ENCODE measurements at places on chromosomes 12 and 14. TPM values are rescaled to one million over a fixed set of nuclear protein-coding genes. Genes with fewer than 3 reads are reported as not detected.

TRHDE gene
- 1.9 TPM for total RNA-seq

APOLD1 gene
- total RNA-seq, result 4.1 TPM

NRIP2 gene
- not detected for total RNA-seq

- DNase-seq, result no peak
Measured at GRCh38 chr12:13288937-13289652, 92.6 kb downstream of the EMP1 start.

- DNase-seq, result no peak
Measured at GRCh38 chr12:93526786-93527428, 45.6 kb upstream of the SOCS2 start.

DNA sequence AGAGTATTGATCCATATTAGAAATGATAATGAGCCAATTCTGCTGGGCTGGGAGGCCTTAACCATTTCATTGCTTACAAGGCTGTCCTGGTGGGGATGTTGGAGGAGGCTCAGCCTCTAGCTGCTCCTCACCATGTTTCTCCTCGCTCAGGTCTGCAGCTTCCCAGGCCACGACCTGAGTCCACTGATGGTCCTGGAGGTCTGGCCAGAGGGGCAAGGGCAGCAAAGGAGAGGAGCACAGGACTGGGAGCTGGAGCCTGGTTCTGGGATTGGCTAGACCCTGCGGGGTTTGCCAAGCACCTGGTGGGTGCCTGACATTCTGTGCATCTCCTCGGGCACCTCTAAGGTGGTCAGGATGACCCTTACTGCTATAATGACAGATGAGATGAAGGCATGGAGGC is 92.6 kb downstream of the KIF26A start:
- DNase-seq, result no peak

DNA sequence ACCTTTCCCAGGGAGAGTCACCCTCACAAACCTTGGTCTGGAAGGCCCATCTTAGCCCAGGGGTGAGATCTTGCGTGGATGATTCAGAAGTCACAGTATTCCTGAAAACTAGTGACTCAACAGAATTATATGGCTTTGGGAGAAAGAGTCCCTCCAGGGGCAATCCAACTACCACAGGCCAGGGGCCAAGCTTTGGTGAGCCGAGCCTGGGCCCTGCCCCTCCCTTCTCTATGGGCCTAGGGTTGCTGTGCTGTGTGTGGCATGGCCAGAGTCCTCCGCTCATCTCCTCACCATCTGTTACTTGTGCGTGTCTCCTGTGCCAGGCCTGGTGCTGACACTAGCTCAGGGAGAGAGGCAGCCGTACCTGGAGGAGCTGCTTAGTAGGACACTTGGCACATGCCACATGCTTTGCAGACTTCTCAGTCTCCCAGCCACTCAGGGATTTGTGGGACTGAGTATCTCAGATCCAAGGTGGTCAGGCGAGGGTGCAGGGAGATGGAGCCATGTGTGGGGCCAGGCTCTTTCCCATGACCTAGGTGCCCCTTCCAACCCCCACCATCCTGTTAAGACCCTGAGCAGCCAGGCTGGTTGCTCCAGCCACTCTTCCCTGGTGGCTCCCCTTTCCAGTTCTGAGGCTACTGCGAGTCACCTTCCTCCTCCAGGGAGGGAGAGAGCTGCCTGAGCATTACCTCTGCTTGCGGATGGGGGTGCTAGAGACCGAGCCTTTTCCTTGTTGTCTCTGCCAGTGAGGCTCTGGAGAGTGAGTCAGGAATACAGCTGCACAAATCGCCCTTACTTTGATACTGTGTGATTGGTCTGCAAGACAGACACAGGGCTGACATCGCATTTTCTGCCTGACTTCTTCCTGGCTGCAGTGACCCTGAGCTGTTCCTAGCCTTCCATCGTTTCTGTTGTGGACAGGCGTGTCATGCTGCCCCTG is 94.1 kb downstream of the SLC25A47 start:
- peak; percentile 66 for DNase-seq

GRCh38 chr12:54442961-54443360 is 23.9 kb upstream of the ITGA5 start:
- no peak for DNase-seq

DNA sequence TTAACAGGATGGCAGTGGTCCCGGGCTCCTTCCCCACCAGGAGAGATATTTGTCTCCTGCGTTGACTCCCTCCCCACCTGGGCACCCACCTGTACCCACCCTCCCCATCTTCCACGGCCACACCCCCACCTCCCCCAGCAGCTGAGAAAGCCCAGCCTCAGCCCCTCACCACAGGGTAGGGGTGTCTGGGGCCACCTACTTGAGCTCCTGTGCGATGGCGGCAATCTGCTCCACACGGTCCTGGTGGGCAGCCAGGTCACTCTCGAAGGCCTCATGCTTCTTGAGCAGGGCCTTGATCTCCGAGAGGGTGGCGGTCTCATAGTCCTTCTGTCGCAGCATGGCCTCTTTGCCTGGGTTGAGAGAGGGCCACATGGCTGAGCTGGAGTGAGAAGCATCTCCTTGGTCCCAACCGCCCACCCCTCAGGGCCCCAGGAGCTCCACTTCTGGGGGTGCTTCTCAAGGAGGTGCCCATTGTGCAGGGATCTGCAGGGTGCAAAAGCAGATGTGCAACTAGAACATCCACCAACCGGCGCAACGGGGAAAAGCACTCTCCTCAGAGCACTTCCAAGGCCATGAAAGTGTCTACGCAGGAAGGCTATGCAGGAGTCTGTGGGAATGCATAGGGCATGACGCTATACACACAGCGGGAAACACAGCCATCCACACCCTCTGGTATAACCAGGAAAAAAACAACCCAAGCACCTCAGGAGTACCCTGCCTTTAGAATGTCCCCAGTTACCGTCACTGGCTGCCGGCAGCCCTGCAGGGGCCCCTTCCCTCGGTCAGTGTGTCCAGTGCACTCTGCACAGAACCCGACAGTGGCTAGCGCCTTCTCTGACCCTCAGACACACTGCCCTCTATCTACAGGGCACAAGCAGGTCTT is 92.6 kb upstream of the ZFP36L1 start:
- DNase-seq, result no peak

DNA sequence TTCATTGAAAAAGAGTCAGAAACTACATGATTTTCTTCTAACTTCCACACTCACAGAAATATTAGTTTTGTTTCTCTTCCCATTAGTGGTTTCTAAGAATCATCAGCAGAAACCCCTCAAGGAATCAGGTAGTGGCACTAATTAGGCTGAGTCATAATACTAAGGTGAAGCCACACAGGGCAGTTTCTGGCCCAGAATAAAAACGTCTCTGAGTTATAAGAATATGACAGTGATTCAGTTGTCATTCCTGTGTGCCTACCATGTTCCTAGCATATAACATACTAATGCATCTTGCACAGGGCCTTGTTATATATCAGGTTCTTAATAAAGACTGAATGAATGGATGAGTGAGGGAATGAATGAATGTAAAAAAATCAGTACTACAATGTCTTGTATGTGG is 206.0 kb upstream of the PLEKHG7 start:
- DNase-seq, result no peak
